ENCODE measurements at places on chromosomes 2 and 18.

- H3K4me1 ChIP-seq: peaks cover under 1% of the 10 kb centered on the region
- no peaks in the 10 kb centered on the region for H3K27me3 ChIP-seq
- H3K27ac ChIP-seq: no peak overlapping the region
- no peak overlapping the region for H3K4me3 ChIP-seq
- H3K36me3 ChIP-seq: no peaks in the 10 kb centered on the region
Measured at GRCh38 chr2:30367232-30368070, 79.6 kb upstream of the LCLAT1 start.

DNA sequence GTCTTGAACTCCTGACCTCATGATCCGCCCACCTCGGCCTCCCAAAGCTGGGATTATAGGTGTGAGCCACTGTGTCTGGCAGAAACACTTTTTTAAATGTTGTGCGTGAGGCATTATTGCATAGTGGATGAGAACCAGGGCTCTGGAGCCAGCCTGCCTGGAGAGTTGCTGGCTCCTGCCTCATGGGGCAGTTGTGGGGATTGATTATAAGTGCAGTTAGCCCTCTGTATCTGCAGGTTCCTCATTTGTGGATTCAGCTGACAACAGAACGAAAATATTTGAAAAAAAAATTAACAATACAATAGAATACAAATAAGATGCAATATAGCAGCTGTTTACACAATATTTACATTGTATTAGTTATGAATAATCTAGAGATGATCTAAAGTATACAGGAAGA is 129.4 kb upstream of the EML6 start:
- no peak for DNase-seq
- H3K36me3 ChIP-seq: peaks cover 4% of the 10 kb centered on the region

DNA sequence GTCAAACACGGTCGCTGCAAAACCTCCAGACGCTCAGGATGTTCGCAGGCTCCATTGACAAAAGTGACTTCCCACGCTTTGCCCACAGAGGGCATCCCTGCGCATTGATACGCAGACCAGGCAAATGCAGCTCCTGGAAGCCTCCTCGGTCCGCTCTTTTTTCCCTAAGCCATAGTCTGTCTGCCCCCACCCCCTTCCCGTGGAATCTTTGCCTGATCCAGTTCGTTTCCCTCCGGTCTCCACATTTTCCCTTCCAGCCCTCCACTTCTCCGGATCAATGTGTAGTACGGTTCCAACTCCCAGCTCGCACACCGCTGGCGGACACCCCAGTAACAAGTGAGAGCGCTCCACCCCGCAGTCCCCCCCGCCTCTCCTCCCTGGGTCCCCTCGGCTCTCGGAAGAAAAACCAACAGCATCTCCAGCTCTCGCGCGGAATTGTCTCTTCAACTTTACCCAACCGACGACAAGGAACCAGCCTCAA is at the start of gene DCC:
DCC (plus strand) TSS at position 307 of the 481 bp plus-strand sequence. CDS start 591 bp downstream, outside the sequence.
- H3K27ac ChIP-seq: no peak within 1 kb of the TSS
- H3K4me3 ChIP-seq: no peak within 1 kb of the TSS
- no peaks in the 10 kb centered on the region for H3K27me3 ChIP-seq
- DNase-seq: no peak

- no peaks in the 10 kb centered on the region for H3K4me1 ChIP-seq
- no peak for DNase-seq
Measured at GRCh38 chr2:173719471-173719870, 245.7 kb downstream of the SP3 start.

DNA sequence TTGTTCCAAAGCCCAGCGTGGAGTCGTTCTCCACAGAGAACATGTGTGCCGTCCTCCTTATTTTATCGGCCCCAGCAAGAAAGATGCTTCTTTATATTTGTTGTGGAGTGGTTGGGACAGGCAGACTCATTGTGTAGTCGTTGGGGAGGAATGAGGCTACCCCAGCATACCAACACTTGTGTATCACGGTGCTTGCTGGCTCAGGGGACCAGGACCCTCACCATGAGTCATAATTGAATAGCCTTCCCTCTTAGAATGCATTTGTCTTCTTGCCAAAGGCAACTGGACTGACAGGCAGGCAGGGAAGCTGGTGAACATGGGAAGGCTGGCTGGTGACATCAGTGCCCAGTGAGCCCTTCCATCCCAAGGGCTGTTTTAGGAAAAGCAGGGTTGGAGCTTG is 4.7 kb downstream of the CAPN10 start:
- peaks cover 12% of the 10 kb centered on the region for H3K4me1 ChIP-seq
- H3K27me3 ChIP-seq: no peaks in the 10 kb centered on the region
- H3K36me3 ChIP-seq: peaks cover 50% of the 10 kb centered on the region
- no peak for DNase-seq
- no peak overlapping the region for H3K27ac ChIP-seq
- H3K4me3 ChIP-seq: no peak overlapping the region

DNA sequence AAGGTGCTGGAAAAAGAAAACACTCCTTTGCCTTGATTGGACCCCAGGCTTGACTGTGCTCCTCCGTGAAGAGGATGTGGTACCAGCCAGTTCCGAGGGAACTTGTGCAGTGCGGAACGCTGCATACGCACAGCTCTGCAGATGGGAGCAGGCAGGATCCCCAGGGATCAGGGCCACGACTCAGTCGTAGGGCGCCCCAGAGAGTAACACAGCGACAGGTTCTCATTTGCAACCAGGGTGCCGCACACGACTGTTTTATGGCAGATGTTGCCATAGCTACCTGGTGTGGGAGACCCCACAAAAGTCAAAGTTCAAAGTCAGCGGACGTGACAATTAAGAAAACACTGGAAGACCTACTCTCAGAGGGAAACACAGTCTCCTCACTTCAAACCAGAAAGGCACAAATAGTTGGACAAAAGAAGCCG is 779 bp downstream of the MALL start:
- H3K4me1 ChIP-seq: no peaks in the 10 kb centered on the region
- H3K27ac ChIP-seq: no peak overlapping the region
- no peak for DNase-seq
- H3K27me3 ChIP-seq: peaks cover 4% of the 10 kb centered on the region
- no peak overlapping the region for H3K4me3 ChIP-seq

Data from effector memory CD4-positive, alpha-beta T cell (primary cell).